Colonic mucosa (tissue), 4 donors: ENCODE measurements at places on chromosomes 16 and 17. TPM values are rescaled to one million over a fixed set of nuclear protein-coding genes. Genes with fewer than 3 reads are reported as not detected.

The GPR179 gene
- total RNA-seq: 0.03 TPM

The CACNA1G gene
- total RNA-seq: 0.19 TPM

The ARMC5 gene
- total RNA-seq: 5.5 TPM

The CTRB1 gene
- 19.1 TPM for total RNA-seq

The NOG gene
- 0.16 TPM for total RNA-seq

The DERL2 gene
- 63.1 TPM for total RNA-seq

The MMP28 gene
- total RNA-seq: 66.7 TPM

The FOXN1 gene
- not detected for total RNA-seq

The SLC46A1 gene
- 4.3 TPM for total RNA-seq

The RNF157 gene
- 30.2 TPM for total RNA-seq

The NR1D1 gene
- 18.8 TPM for total RNA-seq

The GAST gene
- total RNA-seq: not detected

The RPRML gene
- not detected for total RNA-seq

The KCNH6 gene
- total RNA-seq: 0.47 TPM

The EMP2 gene
- 133 TPM for total RNA-seq
